Transverse colon (tissue), 4 donors: ENCODE measurements at places on chromosomes 7 and 10. TPM values are rescaled to one million over a fixed set of nuclear protein-coding genes. Genes with fewer than 3 reads are reported as not detected.

Gene PRR15
- 338 TPM for total RNA-seq

Gene VIPR2
- total RNA-seq, result 3.2 TPM

GRCh38 chr10:1434912-1435692, 302.2 kb downstream of the ADARB2 start:
- no peak for DNase-seq

GRCh38 chr7:73622909-73623797, 1.2 kb downstream of the MLXIPL start:
- peak; percentile 37 for DNase-seq

DNA sequence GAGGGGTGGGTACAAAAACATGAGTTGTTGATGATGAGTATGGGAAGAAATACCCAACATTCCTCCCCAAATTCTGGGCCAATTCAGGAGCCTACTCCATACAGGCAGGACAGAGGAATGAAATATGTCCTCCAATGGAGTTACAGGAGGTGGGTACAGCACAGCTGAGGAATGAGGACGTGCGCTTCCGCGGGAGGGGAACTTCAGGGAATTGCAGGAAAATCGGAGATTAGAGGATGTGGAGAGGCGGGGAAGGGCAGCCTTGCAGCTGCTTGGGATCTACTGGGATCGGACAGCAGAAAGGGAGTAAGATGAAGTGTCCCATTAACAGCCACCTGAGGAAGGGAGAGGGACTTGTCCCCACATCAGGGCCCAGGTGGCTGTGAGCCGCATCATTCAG, 50.2 kb downstream of the PDIA4 start:
- no peak for DNase-seq

GRCh38 chr7:116331020-116331419, 120.7 kb downstream of the TES start:
- DNase-seq, result no peak
